Osteocyte (in vitro differentiated cells): ENCODE measurements at places on chromosomes 5 and 9.
A peak's percentile ranks its signal among the peaks of the same experiment; 100 is the strongest.

GRCh38 chr9:113563826-113564497 lies 100.4 kb downstream of the RGS3 start:
- DNase-seq, result no peak
- H3K27ac ChIP-seq, result peak overlapping the region; percentile 70
- H3K36me3 ChIP-seq, result no peaks in the 10 kb centered on the region
- no peaks in the 10 kb centered on the region for H3K27me3 ChIP-seq
- H3K4me3 ChIP-seq, result peak overlapping the region; percentile 14

- H3K4me1 ChIP-seq, result peaks cover 12% of the 10 kb centered on the region
- DNase-seq, result no peak
- H3K4me3 ChIP-seq, result no peak overlapping the region
- no peaks in the 10 kb centered on the region for H3K27me3 ChIP-seq
- peaks cover 14% of the 10 kb centered on the region for H3K36me3 ChIP-seq
- peak overlapping the region; percentile 8 for H3K27ac ChIP-seq
Observed at GRCh38 chr9:94743035-94743954, 16.8 kb downstream of the AOPEP start.

DNA sequence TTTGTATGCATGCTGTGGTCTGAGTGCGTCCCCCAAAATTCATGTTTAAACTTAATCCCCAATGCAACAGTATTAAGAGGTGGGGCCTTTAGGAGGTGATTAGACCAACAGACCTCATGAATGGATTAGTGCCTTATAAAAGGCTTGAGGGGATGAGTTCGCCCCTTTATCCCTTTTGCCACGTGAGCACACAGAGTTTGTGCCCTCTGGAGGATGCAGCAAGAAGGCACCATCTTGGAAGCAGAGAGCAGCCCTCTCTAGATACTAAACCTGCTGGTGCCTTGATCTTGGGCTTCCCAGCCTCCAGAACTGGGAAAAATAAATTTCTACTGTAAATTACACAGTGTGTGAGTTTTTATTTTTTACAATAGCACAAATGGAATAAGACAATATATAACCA lies 177.1 kb upstream of the SPRY4 start:
- no peaks in the 10 kb centered on the region for H3K36me3 ChIP-seq
- no peak for DNase-seq
- no peaks in the 10 kb centered on the region for H3K27me3 ChIP-seq

GRCh38 chr5:100731768-100732167 lies 171.3 kb downstream of the ST8SIA4 start:
- no peaks in the 10 kb centered on the region for H3K36me3 ChIP-seq
- no peak overlapping the region for H3K4me3 ChIP-seq
- peaks cover 35% of the 10 kb centered on the region for H3K27me3 ChIP-seq
- DNase-seq, result no peak
- H3K4me1 ChIP-seq, result no peaks in the 10 kb centered on the region
